Activated naive CD8-positive, alpha-beta T cell treated with anti-CD3 and anti-CD28 coated beads, Interleukin-2, amount 50 U/mL, for 24 hours (primary cell): ENCODE measurements at places on chromosomes 1 and 21.

DNA sequence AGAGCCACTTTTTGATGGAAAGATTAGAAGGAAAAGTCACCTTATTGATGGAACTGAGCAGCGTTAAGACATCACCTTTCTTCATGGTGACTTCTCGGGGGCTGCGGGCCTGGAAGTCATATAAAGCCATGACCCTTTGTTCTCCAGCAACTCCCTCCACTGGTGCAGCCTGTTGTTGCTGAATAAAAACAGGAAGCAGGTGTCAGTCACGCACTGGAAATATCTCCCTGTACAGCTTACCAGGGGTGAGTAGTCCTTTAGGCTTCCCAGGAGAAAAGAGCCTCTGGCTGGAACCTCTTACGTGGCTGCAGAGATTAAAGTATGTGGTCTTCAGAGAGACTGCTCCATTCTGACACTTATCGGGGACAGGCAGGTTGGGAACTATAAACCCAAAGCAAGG, 31.9 kb downstream of the SPTA1 start:
- peaks cover 13% of the 10 kb centered on the region for H3K4me1 ChIP-seq
- H3K27me3 ChIP-seq, result peaks cover 3% of the 10 kb centered on the region
- no peak overlapping the region for H3K4me3 ChIP-seq
- no peaks in the 10 kb centered on the region for H3K36me3 ChIP-seq
- no peak for DNase-seq

DNA sequence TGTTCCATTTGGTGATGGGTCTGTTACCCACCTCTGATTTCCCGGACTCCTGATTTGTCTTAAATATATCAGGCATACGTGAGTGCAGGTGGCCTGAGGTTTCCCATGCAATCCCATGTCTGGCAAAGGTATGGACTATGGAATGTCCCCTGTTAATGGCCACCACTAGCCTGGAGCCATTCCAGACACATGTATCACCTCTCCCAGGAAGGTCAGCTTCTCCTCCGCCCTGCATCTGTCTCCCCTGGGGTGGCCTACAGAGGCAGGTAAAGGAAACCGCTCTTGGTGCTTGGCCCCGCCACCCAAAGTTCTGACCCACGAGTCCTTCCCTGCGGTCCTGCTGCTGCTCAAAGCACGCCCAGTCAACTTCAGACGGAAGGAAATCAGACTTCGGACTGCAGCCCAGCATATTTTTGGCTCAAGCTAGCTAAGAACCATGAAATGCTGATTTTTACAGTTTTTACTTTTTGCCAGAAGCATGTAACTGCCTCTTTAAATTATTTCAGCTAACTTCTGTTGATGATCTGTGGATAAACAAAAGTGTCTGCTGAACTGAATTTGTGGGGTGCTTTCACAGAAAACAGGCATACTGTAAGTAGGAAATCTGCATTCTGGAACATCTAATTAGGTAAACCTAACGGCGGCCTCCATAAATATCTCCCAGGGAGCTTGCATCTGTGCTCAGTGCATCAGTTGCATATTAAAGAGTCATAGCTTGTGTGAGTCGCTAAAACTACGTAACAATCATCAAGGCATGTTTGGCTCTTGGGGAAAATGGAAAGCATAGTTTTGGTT, 105.9 kb downstream of the PCP4 start:
- H3K4me3 ChIP-seq, result no peak overlapping the region
- H3K27me3 ChIP-seq, result no peaks in the 10 kb centered on the region
- no peaks in the 10 kb centered on the region for H3K4me1 ChIP-seq
- no peak overlapping the region for H3K27ac ChIP-seq
- DNase-seq, result no peak

DNA sequence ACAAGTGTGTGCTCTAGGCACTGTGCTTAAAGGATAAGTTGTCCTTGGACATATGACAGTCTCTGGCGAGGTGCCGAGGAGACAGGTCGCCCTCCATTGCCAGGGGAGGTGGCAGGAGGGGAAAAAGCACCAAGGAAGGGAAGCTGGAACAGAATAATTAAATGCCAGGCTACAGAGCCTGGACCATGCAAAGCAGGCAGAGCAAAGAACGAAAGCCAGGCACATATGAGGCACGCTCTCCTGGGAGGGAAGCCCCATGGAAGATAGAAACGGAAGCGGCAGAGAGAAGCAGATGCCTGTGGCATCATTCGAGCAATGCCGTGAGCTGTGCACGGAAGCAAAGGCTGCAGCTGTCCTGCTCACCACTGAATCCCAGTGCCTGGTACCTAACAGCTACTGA, 91.2 kb downstream of the JAK1 start:
- H3K4me1 ChIP-seq, result peaks cover 47% of the 10 kb centered on the region
- DNase-seq, result no peak
- no peak overlapping the region for H3K27ac ChIP-seq

GRCh38 chr1:3714814-3715213, 37.4 kb upstream of the CCDC27 start:
- no peak overlapping the region for H3K27ac ChIP-seq
- no peaks in the 10 kb centered on the region for H3K36me3 ChIP-seq
- no peak for DNase-seq
- H3K4me3 ChIP-seq, result no peak overlapping the region
- no peaks in the 10 kb centered on the region for H3K4me1 ChIP-seq
- peaks cover 5% of the 10 kb centered on the region for H3K27me3 ChIP-seq

GRCh38 chr1:73593804-73594203, 604.2 kb downstream of the LRRIQ3 start:
- DNase-seq, result no peak
- H3K36me3 ChIP-seq, result no peaks in the 10 kb centered on the region
- no peaks in the 10 kb centered on the region for H3K27me3 ChIP-seq

GRCh38 chr21:37370152-37371040, 3.8 kb downstream of the DYRK1A start:
- H3K27ac ChIP-seq, result peak overlapping the region; percentile 92
- peaks cover 2% of the 10 kb centered on the region for H3K27me3 ChIP-seq
- peak overlapping the region; percentile 94 for H3K4me3 ChIP-seq
- peaks cover 8% of the 10 kb centered on the region for H3K36me3 ChIP-seq

- no peak for DNase-seq
- peak overlapping the region; percentile 85 for H3K27ac ChIP-seq
- H3K27me3 ChIP-seq, result no peaks in the 10 kb centered on the region
- H3K4me1 ChIP-seq, result peaks cover 58% of the 10 kb centered on the region
These were observed 96.9 kb downstream of the NEK7 start for GRCh38 chr1:198253668-198254067.

DNA sequence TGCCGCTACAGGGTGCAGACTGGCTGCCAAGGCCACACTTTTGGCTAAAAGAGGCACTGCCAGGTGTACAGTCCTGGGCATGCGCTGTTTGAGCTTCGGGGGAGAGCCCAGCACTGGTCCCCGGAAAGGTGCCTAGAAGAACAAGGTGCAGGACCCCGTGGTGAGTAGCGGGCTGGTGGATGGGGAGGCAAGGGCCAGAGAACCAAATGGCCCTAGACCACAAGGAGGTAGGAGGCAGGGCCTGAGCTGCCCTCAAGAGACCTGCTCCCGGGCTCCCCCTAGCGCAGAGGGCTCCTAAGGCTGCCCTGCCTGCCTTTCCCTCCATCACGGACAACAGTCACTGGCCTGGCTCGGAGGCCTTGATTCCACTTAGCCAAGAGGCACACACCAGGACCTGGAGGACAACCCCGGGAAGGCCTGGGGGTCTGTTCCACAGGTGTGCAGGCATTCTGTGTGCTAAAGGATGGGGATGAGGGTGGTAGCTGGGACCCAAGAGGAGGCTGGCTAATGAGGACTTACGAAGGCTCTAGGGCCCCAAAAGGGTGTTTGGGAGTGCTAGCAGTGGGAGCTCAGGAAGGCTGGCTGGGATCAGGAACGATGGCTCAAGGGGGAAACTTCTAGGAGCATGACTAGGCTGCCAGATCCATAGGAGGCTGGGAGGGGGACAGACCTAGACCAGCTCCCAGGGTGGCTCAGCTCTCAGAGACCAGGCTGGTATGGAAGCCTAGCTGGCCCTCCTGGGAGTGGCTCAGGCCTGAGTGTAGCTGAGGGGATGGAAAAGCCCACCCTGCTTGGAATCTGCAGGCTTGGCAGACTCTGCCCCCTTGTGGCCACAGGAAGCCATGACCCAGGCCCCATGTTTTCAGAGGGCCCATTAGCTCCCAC, 742 bp downstream of the ARTN start:
- H3K36me3 ChIP-seq, result no peaks in the 10 kb centered on the region
- no peak overlapping the region for H3K27ac ChIP-seq
- peak; percentile 75 for DNase-seq
- peak overlapping the region; percentile 38 for H3K4me3 ChIP-seq

GRCh38 chr21:45354970-45355369, 50.0 kb upstream of the COL18A1 start:
- H3K27me3 ChIP-seq, result peaks cover 15% of the 10 kb centered on the region
- peaks cover 10% of the 10 kb centered on the region for H3K4me1 ChIP-seq
- DNase-seq, result no peak
- no peak overlapping the region for H3K27ac ChIP-seq
- no peaks in the 10 kb centered on the region for H3K36me3 ChIP-seq
- no peak overlapping the region for H3K4me3 ChIP-seq

GRCh38 chr1:204712708-204713430, 27.3 kb upstream of the LRRN2 start:
- no peak overlapping the region for H3K4me3 ChIP-seq
- H3K4me1 ChIP-seq, result no peaks in the 10 kb centered on the region
- H3K27ac ChIP-seq, result no peak overlapping the region
- H3K27me3 ChIP-seq, result peaks cover 10% of the 10 kb centered on the region

- DNase-seq, result no peak
- H3K4me1 ChIP-seq, result no peaks in the 10 kb centered on the region
- H3K27ac ChIP-seq, result no peak overlapping the region
- no peaks in the 10 kb centered on the region for H3K36me3 ChIP-seq
- H3K4me3 ChIP-seq, result no peak overlapping the region
These were observed 156.4 kb downstream of the OMA1 start for GRCh38 chr1:58390091-58390490.

DNA sequence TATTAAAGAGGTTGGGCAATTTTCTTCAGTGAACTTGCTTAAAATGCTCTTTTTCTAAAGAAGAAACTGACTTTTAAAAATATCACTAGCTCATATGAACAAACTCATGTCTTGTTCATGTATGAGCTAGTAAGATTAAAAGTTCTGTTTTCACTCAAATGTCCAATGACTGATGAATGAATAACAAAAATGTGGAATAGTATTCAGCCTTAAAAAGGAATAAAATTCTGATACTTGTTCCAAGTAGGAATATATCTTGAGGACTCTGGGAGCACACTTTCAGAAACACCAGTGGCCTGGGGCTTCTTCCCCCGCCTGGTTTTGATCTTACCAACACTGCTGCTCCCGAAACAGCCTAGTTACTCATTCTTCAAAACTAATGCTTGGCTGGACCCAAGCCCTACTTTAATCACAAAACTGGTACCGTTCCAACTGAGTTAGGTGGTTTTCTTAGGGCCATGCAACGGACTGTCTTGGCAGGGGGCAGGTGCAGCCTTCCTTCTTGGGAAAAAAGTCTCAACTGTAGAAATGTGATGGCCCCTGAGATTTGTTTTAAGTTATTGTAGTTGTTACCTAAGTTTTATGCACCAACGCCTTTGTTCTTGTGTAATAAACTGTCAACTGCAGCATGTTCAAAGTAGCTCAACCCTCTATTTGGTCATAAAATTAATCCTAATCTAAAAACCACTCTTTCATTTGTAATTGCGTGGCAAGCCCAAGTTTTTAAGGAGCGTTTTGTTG, 116.0 kb downstream of the ETS2 start:
- H3K4me1 ChIP-seq, result peaks cover 7% of the 10 kb centered on the region
- no peak overlapping the region for H3K4me3 ChIP-seq
- DNase-seq, result no peak
- H3K27me3 ChIP-seq, result peaks cover 21% of the 10 kb centered on the region

GRCh38 chr1:162732566-162733335, 57.8 kb upstream of the HSD17B7 start:
- no peaks in the 10 kb centered on the region for H3K36me3 ChIP-seq
- no peaks in the 10 kb centered on the region for H3K4me1 ChIP-seq
- DNase-seq, result no peak
- no peak overlapping the region for H3K27ac ChIP-seq

DNA sequence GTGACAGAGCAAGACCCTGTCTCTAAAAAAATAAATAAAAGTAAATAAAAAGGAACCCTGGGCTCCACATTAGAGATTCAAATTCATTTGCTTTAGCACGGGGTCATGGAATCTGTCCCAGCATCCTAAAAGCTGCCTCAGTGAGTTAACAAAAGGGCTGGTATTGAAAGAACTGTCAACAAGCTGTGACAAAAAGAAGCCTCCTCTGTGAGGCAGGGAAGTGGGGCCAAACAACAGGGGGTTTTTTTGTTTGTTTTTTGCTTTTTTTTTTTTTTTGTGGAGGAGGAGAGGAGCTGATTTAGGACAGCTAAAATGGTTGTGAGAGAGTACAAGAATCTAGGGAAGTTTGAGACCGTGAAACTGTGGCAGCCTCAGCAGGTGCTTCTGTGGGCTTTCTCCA, 115.7 kb downstream of the LIPI start:
- no peak overlapping the region for H3K27ac ChIP-seq

DNA sequence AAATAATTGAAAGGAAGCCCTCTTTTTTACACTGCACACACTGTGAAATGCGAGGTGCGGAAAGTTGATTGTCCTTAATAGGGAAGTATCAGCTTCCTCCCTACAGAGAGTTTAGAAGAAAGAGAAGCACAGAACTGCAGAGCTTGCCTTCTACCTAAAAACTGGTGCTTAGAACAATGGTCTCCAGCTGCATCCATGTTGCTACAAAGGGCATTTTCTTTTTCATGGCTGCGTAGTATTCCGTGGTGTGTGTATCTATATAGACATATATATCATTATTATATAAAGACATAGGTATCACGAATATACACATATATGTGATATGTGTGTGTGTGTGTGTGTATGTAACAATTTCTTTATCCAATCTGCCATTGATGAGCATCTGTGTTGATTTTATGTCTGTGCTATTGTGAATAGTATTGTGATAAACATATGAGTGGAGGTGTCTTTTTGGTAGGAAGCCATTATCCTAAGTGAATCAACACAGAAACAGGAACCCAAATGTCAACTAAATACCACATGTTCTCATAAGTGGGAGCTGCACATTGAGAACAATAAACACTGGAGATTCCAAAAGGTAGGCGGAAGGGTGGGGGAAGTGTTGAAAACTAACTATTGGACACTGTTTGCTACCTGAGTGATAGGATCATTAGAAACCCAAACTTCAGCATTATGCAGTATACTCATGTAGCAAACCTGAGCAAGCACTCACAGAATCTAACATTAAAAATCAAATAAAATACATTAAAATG, 290.0 kb upstream of the RUNX1 start:
- no peak overlapping the region for H3K27ac ChIP-seq
- peaks cover 5% of the 10 kb centered on the region for H3K36me3 ChIP-seq
- H3K27me3 ChIP-seq, result peaks cover 2% of the 10 kb centered on the region
- no peak for DNase-seq
- H3K4me3 ChIP-seq, result no peak overlapping the region
- peaks cover 47% of the 10 kb centered on the region for H3K4me1 ChIP-seq

GRCh38 chr1:230379928-230380327, 46.2 kb downstream of the PGBD5 start:
- no peak for DNase-seq
- peaks cover 9% of the 10 kb centered on the region for H3K36me3 ChIP-seq
- no peaks in the 10 kb centered on the region for H3K4me1 ChIP-seq

- no peak overlapping the region for H3K4me3 ChIP-seq
- peaks cover 24% of the 10 kb centered on the region for H3K4me1 ChIP-seq
- peaks cover 3% of the 10 kb centered on the region for H3K36me3 ChIP-seq
- H3K27ac ChIP-seq, result no peak overlapping the region
- DNase-seq, result no peak
These were observed 4.3 kb upstream of the GNAI3 start for GRCh38 chr1:109543988-109544735.

GRCh38 chr1:41387667-41388091, 26.4 kb downstream of the FOXO6 start:
- no peak overlapping the region for H3K4me3 ChIP-seq
- peaks cover 8% of the 10 kb centered on the region for H3K4me1 ChIP-seq
- no peak for DNase-seq
- H3K27ac ChIP-seq, result no peak overlapping the region

- no peaks in the 10 kb centered on the region for H3K27me3 ChIP-seq
- no peaks in the 10 kb centered on the region for H3K4me1 ChIP-seq
- H3K36me3 ChIP-seq, result no peaks in the 10 kb centered on the region
- no peak overlapping the region for H3K27ac ChIP-seq
- H3K4me3 ChIP-seq, result no peak overlapping the region
- no peak for DNase-seq
These were observed 352.0 kb upstream of the C1orf87 start for GRCh38 chr1:60425528-60425927.
